ENCODE measurements at places on chromosomes 13 and 19.

DNA sequence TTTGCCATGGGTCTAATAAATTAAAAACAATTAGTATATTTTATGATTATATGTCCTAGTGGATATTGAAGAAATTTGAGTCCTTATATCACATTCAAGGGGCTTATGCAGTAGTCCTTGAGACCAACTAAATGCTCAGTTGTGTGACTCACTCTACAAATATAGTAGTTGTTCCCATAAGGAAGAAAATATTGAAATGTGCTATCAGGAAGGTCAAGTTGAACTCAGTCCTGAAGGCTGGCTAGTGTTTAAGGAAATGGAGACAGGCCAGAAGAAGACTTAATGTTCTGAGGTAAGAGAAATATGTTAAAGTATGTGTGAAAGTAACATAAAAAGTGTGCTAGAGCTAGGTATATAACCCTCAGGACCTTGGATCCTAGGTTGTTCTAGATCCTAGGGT lies 766.1 kb upstream of the GPC6 start:
- no peak for DNase-seq

- DNase-seq = peak; percentile 93
Measured at GRCh38 chr13:111031531-111031961, 83.6 kb upstream of the ARHGEF7 start.

DNA sequence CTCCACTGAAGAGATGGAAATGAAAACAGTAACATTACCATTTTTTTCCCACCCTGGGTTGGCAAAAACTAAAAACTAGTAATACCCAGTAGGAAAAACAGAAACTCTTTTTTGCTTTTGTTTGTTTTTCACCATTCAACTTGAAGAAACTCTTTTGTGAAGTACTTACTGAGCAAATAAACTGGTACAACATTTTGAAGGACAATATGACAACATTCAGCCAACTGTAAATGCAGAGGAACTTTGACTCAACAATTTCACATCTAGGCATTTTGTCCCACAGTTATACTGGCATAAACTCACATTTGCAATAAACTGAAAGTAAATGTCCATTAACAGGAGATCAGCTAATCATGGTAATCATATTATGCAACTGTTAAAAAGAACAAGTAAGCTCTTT lies 152.5 kb downstream of the RNF17 start:
- DNase-seq = no peak

DNA sequence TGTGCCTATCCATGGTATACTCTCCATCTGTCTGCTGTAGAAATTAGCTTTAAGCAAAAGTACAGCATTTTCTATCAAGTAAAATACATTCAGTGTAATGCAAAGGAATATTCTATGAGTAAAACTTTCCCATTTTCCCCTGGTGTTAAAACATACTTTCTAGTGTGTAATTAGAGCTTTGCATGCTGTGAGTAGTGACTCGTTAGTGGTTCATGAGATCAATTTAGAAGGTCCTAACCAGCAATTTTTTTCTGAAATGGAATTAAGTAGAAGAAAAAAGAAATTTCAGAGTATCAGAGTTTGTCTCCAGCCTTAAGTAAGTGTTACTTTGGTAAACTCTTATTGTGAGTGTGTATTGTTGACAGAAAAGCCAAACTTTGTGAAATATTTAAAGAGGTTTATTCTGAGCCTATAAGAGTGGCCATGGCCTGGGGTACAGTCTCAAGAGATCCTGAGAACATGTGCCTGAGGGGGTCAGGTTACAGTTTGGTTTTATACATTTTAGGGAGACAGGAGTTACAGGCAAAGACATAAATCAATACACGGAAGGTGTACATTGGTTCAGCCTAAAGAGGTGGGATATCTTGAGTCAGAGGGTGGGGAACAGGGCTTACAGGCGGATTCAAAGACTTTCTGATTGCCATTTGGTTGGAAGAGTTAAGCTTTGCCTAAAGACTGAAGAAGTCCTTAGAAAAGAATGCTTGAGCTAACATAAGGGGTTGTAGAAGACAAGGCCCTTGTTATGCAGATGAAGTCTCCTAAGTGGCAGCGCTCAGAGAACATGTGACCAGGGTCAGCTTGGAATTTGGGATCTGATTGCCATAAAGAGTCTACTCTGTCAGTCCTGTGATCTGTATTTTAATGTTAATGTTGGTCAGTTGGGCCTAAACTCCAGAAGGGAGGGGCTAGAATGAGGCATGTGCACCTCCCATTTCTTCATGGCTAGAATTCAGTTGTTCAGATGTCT lies 25.5 kb downstream of the FAM187B start:
- no peak for DNase-seq

- DNase-seq = peak; percentile 81
Measured at GRCh38 chr13:41700790-41701310, 243.5 kb downstream of the RGCC start.

DNA sequence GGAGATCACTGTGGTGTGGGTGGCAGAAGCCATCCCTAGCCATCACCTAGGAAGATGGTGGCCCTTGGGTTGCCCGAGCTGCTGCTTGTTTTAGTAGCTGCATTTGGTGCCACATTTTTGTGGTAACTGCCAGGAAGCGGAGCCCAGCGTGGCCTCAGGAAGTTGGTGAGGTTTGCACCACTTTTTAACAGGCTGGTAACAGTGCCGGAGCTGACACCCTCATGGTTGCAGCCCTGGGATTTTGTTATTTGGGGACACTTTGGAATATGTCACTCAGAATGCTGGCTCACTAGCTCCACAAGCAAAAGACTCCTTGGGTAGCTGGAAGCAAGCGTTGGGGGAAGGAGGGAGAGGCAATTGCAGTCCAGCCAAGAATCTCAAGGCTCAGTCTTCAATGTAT lies 22.1 kb downstream of the ACTN4 start:
- DNase-seq = no peak

DNA sequence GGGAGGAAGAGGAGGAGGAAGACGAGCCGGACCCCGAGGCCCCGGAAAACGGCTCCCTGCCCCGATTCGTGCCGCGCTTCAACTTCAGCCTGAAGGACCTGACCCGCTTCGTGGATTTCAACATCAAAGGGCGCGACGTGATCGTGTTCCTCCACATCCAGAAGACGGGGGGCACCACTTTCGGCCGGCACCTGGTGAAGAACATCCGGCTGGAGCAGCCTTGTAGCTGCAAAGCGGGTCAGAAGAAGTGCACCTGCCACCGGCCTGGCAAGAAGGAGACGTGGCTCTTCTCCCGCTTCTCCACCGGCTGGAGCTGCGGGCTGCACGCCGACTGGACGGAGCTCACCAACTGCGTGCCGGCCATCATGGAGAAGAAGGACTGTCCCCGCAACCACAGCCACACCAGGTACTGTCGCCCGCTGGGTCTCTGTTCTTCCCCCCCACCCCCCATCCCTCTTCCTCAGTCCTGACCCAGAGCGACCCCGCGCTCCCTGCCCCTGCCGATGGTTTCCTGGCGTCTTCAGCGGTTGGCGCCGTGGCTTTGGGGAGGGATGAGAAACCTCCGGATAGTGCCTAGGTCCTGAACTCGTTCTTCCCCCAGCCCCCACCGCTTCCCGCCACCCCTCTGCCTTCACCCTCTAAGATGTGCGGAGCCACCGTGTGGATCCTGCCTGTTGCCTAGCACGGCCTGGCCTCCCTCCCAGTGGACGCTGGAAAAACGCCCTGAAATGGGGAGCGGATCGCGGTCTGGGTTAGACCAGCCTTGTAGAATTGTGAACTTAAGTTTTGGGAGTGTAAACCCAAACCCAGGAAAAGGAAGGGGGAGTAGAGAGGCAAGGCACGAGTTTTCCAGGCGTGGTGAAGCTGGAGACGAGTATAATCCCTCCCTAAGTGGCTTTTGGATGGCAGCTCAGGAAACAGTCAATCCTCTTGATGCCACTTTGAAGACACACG lies 1.5 kb downstream of the HS6ST3 start:
- no peak for DNase-seq

GRCh38 chr13:45422731-45423292 lies 4.6 kb upstream of the SLC25A30 start:
- DNase-seq = no peak

DNA sequence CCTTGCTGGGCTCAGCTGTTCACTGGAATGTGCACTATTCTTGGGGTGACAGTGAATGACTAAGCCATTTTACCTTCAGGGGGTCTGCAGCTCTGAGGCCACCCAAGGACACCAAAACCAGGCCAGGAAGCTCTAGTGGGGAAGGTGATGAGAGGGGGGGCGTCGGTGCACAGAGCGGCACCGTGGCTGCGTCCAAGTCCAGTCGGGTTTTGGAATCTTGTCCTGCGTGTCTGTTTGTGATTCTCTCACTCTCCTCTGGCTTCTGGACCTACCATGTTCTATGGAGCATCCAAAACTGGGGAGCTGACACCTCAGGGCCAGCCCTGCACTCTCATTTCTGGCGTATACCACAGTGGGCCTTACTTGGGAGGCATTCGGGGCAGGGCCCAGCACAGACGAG lies 92.1 kb downstream of the RGCC start:
- DNase-seq = no peak

- DNase-seq = no peak
Measured at GRCh38 chr13:37143911-37144310, 38.4 kb upstream of the CSNK1A1L start.

GRCh38 chr19:21094347-21095025 lies 12.5 kb downstream of the ZNF714 start:
- no peak for DNase-seq

Data from HFFc6 (cell line).